ENCODE measurements at places on chromosomes 6 and 20.

DNA sequence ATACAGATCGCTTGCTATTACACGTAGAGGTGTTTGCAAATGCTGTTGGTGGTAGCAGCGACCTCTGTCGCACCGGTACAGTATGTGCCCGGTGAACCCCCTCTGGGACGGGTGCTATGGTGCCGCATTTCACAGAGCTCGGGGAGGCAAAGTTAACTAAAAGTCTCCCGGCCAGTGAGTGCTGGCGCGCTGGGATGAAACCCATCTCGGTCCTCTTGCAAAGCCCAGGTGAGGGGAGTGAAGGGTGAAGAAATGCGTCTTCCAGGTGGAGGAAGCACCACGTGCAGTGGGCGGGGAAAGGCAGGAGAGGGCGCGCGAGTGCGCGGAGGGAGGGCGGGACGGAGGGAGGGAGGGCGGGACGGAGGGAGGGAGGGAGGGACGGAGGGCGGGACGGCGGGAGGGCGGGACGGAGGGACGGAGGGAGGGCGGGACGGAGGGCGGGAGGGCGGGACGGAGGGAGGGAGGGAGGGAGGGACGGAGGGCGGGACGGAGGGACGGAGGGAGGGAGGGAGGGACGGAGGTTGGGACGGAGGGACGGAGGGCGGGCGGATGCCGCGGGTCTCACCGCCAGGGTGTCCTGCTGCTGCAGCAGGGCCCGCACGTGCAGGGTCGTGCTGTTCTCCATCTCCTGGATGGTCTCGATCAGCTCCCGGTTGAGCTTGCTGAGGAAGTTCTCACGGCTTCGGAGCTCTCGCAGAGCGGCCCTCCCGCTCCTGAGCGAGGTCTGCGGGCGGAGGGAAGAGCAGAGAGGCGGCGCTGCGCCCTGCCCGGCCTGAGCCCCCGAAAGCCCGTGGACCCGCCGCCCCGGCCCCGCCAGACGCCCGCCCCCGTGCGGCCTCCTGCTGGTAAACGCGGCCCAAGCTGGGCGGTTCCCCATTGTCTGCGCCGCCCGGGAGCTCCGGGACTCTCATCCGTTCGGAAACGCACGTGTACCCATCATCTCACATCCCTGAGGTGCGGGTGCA is 11.7 kb downstream of the C20orf96 start:
- DNase-seq = no peak

GRCh38 chr6:12014873-12015149 is 2.7 kb downstream of the HIVEP1 start:
- DNase-seq = no peak

DNA sequence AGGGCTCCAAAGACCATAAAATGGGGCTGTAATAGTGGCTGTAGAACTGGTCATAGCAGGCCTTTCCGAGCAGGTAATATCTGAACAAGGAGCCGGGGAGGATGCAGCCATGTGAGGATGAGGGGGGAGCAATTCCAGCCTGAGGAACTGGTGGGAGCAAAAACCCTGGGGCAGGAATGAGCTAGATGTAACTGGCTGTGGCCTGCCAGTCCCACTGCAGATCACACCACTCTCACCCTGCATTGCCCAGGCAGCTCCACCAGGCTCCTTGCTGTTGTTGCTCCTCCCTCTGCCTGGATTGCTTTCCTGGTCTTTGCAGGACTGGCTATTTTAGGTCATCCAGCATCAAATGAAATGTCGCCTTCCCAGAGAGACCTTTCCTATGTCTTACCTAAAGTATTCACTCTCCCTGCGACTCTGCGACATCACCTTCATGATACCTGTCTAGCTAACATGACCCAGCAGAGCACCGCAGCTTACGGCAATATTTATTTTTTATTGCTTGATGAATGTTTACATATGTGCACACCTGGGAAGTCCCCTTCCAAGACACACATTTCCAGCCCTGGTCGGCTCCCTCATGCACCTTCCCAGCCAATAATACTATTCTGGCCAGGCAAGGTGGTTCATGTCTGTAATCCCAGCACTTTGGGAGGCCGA is 2.4 kb upstream of the ZFP64 start:
- no peak for DNase-seq

DNA sequence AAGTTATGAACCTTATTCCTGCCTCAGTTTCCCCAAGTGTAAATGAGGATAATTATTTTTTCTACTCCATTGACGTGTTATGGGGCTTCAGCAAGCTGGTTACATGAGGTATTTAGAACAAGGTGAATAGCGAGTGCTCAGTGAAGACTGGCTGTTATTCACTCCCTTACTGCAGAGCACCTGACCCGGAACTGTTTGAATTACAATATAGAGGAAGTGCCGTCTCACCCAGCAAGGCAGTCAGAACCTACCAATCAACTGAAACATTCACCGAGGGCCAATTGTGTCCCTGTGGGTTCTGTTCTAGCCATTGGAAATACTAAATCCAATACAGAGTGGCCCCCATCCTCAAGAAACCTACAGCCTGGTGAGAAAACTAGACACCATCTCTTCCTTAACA is 216.9 kb downstream of the UST start:
- DNase-seq = no peak

- DNase-seq = peak; percentile 15
Measured at GRCh38 chr6:71347119-71347518, 58.5 kb downstream of the OGFRL1 start.

- no peak for DNase-seq
Measured at GRCh38 chr6:107819217-107819616, 4.9 kb downstream of the SCML4 start.

- no peak for DNase-seq
Measured at GRCh38 chr6:20366082-20366830, 35.4 kb upstream of the E2F3 start.

DNA sequence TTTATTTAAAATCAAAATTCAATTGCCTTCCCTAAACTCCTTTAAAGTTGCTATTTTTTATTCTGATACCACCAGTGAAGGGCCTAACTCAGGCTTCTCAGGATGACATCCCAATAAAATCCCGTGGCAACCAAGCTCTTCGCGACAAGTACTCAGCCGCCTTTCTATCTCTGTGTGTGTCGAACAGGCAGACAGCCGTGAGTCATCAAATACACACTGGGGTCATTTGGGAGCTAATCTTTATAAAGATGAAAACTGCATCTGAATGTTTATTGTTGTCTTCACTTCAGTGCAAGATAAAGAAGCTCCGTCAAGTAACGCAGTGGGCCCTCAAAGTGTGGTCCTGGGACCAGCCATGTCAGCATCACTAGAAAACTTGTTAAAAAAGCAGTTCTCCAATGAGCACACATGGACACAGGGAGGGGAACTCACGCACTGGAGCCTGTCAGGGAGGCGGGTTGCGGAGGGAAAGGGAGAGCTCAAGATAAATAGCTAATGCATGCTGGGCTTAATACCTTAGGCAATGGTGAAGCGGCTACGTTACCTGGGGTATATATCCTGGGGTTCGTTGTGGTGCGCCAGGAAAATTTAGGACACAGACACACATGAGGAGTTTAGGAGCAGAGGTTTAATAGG is 119.3 kb downstream of the RNF144B start:
- DNase-seq = no peak

GRCh38 chr6:110938171-110938570 is 20.3 kb upstream of the GTF3C6 start:
- no peak for DNase-seq

- no peak for DNase-seq
Measured at GRCh38 chr6:138512609-138513008, 13.3 kb upstream of the NHSL1 start.

DNA sequence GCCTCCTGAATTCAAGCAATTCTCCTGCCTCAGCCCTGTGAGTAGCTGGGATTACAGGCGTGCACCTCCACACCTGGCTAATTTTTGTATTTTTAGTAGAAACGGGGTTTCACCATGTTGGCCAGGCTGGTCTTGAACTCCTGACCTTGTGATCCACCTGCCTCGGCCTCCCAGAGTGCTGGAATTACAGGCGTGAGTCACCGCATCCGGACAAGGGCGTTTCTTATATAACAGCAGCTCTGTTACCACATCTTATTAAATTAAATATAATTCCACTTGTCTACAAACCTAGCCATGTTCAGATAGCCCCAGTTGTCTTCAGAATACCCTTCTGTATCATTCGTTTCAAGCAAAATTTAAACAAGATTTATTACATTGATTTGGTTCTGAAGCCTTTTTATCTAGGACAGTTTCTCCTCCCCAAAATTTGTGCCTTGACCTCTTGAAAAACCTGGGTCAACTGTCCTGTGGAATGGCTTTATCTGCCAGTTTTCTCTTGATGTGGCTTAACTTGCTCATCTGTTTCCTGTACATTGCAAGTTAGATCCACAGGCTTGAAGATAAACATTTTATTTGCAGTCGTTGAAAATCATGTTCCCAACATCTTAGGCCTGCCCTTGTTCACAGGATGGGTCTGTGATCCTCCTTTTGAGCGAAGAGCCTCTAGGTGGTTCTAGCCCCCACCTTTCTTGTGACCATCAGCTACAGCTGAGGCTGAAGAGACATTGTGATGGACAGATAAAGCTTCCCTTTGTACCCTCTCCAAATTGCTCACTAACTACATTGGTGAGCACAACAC is 132.2 kb downstream of the ARID1B start:
- DNase-seq = no peak

DNA sequence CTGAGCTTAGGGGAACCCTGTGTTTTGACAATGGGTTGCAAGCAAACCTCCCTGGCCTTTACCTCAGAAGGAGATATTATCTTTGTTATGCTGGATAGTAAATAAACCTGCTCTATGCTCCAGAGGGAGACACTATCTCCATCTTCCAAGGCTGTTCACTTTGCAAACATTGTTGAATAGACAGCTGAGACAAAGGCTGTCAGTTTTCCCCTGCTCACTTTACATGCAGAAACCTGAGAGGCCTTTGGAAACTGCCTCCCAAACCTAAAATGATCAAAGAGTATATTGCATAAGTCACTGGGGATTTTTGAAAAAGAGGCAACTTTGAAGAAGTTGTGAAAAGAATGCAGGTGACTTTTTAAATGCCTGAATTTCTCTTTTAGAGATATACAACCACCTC is 61.6 kb downstream of the MRAP2 start:
- DNase-seq = no peak

DNA sequence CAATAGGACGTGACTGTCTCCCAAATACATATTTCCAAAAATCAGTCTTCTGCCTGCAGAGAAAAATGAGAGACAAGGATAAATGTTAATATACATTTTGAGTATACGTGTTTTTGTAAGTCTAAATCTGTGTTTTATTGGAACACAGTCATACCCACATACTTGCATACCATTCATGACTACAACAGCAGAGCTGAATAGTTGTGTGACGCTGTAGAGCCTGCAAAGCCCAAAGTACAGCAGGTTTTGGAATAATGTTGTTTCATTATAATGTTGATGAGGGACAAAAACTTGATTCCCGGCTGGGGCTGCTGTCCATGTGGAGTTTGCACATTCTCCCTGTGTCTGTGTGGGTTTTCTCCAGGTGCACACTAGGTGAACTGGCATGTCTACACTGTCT is 23.8 kb upstream of the FBXO9 start:
- DNase-seq = no peak

- DNase-seq = no peak
Measured at GRCh38 chr6:154433477-154434241, 76.8 kb downstream of the CNKSR3 start.

GRCh38 chr20:9206486-9206885 is 137.6 kb downstream of the PLCB4 start:
- no peak for DNase-seq

DNA sequence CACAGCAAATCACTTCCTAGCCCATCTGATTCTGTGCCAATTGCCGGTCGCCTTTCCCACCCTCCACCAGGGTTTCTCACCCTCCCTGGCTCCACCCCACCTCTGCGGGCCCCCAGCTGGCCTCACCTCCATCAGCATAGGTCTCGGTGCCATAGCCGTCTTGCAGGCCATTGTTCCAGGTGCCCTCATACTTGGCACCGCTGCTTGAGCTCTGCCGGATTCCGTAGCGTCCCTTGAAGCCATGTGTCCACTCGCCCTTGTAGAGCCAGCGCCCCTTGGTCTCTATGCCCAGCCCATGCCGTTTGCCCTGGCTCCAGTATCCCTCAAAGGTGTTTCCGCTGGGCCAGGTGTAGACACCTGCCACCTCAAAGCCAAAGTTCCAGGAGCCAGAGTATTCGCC is 787 bp downstream of the JPH2 start:
- DNase-seq = no peak

- no peak for DNase-seq
Measured at GRCh38 chr6:153103319-153103655, 27.8 kb downstream of the RGS17 start.

- no peak for DNase-seq
Measured at GRCh38 chr20:695165-695866, 19.7 kb upstream of the SCRT2 start.

GRCh38 chr6:116877743-116878142 is 701 bp downstream of the RFX6 start:
- no peak for DNase-seq

- no peak for DNase-seq
Measured at GRCh38 chr20:38152621-38153221, 12.3 kb downstream of the TGM2 start.

GRCh38 chr6:69128411-69128810 is 493.3 kb downstream of the ADGRB3 start:
- DNase-seq = no peak

GRCh38 chr6:95232446-95232845 is 344.9 kb upstream of the MANEA start:
- DNase-seq = no peak

DNA sequence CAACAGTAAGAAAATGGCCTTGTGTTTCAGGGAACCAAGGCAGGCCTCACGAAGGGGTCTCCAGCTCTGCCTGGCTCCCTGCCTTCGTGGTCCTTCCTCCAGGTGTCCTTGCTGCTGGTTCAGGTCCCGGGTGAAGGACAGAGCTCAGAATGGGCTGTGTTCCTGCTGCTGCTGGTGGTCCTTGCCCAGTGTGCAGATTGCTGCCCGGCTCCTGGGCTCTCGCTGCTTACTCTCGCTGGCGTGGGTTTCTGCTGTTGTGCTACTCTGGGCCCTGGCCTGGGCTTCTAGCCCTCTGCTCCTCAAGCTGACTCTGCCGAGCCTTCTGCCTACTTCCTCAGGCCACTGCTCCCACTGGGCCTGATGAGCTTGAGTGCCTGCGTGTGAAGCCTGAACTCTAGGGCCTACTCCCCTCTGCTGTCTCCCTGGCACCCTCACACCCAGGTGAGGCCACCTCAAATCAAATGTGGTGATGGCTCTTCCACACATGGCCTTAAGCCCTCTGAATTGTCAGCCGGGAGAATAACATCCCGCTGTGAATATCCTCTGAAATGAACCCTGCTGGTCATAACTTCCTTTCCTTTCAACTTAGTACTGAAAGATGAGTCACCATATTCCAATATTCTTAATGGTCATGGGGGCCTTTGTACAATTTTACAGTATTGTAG is 171.6 kb downstream of the FOXC1 start:
- no peak for DNase-seq

- no peak for DNase-seq
Measured at GRCh38 chr6:111850295-111850937, 22.8 kb downstream of the FYN start.
